ENCODE measurements at places on chromosomes 12 and 14.

DNA sequence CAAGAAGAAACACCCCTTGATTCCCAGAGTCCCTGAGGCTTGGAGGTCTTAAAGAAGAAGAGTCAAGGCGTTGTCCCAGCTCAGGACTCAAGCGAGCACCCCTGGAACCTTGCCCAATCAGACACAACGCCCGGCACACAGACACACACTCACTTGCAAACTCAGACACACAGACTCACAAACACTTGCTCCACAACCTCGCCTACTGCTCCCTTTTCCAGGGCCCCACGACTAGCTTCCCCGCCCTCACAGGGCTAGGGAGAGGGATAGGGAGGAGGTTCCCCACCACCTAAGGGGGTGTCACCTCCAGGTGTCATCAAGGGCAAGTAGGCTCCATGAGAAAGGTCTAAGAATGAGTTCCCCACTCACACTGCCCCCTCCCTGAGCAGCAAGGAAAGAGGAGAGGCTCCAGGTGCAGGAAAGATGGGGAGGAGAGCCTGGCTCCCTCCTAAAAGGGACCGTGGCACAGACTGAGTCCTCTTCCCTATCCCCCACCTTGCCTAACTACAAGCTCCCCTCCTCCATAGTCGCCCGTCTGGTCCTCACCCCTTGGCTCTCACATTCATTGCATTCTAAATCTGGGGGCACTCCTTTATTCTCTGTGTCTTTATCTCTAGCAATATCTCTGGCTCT, 717 bp downstream of the WNT10B start:
- DNase-seq = no peak

- no peak for DNase-seq
These were observed 35.6 kb downstream of the KRT76 start for GRCh38 chr12:52741375-52742195.

DNA sequence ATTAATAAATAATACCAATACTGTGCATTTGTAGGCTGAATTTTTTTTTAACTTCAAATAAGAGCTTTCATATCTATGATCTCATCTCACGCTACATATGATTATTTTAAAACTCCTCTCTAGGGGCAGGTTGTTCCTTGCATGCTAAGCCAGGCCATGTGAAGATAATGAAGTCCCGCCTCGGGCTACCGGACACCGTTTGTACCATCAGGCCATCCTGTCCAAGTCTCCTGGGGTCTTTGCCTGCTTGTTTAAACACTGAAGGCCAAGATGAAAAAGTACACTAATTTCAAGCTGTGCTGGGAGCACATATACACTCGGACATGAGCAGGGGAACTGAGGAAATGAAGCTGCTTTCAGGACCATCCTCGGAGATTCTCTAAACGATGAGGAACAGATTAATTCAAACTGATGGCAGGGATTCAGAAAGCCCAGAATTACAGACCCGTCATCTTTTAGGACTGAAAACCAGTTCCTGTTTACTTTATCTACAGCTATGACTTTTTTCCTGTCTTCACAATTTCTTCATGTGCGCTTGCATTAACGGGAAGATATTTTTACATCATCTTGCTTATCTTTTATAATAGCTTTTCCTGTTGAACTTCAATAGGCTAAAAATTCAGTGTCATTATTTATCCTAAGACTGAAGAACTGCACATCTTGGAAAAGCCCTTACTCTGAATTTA, 6.3 kb upstream of the ABHD12B start:
- no peak for DNase-seq

GRCh38 chr14:57485635-57486034, 8.0 kb downstream of the CCDC198 start:
- no peak for DNase-seq

GRCh38 chr12:14314801-14315200, 50.7 kb upstream of the ATF7IP start:
- DNase-seq = no peak

- no peak for DNase-seq
These were observed 2.9 kb downstream of the ATL1 start for GRCh38 chr14:50562841-50563240.

GRCh38 chr12:34399631-34400410, 377.5 kb downstream of the ALG10 start:
- DNase-seq = no peak

DNA sequence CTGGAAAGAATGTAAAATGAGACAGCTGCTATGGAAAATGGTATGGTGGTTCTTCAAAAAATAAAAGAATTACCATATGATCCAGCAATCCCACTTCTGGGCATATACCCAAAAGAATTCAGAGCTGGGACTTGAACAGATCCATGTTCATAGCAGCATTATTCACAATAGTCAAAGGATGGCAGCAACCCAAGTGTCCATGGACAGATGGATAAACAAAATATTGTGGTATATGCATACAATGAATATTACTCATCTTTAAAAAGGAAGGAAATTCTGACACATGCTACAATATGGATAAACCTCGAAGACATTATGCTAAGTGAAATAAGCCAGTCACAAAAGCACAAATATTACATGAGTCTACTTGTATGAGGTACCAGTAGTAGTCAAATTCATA, 9.1 kb downstream of the RAB2B start:
- DNase-seq = no peak

- no peak for DNase-seq
These were observed 47.5 kb downstream of the NT5DC3 start for GRCh38 chr12:103793512-103794045.

DNA sequence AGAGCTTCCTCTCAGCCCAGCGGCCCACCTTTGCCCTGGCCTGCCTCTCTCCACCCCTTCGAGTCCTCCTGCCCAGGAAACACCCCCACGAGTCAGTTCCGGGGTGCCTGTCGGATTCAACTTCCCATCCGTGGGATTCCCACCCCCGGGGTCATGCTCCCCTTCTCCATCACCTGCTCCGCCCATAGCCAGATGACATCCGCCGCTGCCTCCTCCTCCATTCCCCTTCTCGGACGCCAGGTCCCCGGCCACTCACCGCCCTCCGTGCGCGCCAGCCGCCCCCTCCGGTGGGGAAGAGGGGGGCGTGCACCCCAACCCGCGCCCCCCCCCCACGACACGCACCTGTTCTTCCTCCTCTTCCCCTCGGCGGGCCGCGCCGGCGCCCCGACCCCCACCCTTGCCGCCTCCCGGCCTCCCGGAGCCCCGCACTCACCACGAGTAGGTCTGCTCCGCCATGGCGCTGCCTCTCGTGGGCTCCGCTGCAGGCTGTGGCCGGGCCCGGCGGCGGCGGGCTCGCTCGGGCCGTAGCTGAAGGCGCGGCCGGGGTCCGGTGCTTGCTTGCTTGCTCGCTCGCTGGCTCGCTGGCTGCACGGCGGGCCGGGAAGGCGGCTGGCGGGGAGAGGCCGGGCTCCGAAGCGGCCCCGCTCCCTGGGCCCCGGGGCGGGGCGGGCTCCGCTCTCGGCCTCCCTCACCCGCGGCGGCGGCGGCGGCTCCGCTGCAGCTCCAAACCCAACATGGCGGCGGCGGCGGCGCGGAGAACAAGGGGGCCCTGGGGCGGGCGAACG, 554 bp downstream of the SPPL3 start:
- DNase-seq = peak; percentile 76
